ENCODE measurements at places on chromosomes 5 and 9. TPM values are rescaled to one million over a fixed set of nuclear protein-coding genes. Genes with fewer than 3 reads are reported as not detected.
A peak's percentile ranks its signal among the peaks of the same experiment; 100 is the strongest.

PKD2L2 gene
- total RNA-seq: not detected

- no peak for DNase-seq
- peaks cover 4% of the 10 kb centered on the region for H3K4me1 ChIP-seq
- no peaks in the 10 kb centered on the region for H3K27me3 ChIP-seq
- no peaks in the 10 kb centered on the region for H3K36me3 ChIP-seq
- no peak overlapping the region for H3K27ac ChIP-seq
These were observed 37.4 kb upstream of the NFIB start for GRCh38 chr9:14351221-14351836.

ASPN gene
- total RNA-seq: 10.1 TPM

PRDM9 gene
- total RNA-seq: not detected

- no peak overlapping the region for H3K4me3 ChIP-seq
- H3K4me1 ChIP-seq: peaks cover 6% of the 10 kb centered on the region
- H3K27me3 ChIP-seq: no peaks in the 10 kb centered on the region
- no peak overlapping the region for H3K27ac ChIP-seq
- no peaks in the 10 kb centered on the region for H3K36me3 ChIP-seq
- DNase-seq: no peak
These were observed 8.8 kb upstream of the NACC2 start for GRCh38 chr9:136103651-136104487.

SLCO4C1 gene
- not detected for total RNA-seq

DNA sequence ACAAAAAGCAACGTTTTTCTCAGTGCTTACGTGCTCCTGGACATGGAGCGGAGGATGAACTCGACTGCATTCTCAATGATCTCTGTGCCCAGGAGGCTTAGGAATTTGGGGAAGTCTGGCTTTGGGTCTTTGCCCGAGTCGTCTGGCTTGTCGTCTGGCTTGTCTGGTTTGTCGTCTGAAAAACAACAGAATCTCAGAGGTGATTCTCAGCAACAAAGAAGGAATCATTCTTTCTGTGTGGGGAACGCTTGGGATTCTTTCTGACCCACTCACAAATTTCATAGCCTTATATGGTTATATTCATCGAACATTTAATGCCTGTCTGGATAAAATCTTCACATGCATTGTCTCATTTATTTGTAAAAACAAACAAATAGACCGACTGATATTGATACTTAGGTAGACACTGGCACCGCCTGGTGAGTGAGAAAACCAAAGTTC, 4.7 kb downstream of the C5orf46 start:
- no peaks in the 10 kb centered on the region for H3K27me3 ChIP-seq
- no peak overlapping the region for H3K4me3 ChIP-seq
- H3K36me3 ChIP-seq: no peaks in the 10 kb centered on the region

- H3K4me3 ChIP-seq: no peak overlapping the region
- no peak overlapping the region for H3K27ac ChIP-seq
- H3K36me3 ChIP-seq: no peaks in the 10 kb centered on the region
- DNase-seq: no peak
These were observed 11.8 kb upstream of the JAK2 start for GRCh38 chr9:4973246-4973645.

DNA sequence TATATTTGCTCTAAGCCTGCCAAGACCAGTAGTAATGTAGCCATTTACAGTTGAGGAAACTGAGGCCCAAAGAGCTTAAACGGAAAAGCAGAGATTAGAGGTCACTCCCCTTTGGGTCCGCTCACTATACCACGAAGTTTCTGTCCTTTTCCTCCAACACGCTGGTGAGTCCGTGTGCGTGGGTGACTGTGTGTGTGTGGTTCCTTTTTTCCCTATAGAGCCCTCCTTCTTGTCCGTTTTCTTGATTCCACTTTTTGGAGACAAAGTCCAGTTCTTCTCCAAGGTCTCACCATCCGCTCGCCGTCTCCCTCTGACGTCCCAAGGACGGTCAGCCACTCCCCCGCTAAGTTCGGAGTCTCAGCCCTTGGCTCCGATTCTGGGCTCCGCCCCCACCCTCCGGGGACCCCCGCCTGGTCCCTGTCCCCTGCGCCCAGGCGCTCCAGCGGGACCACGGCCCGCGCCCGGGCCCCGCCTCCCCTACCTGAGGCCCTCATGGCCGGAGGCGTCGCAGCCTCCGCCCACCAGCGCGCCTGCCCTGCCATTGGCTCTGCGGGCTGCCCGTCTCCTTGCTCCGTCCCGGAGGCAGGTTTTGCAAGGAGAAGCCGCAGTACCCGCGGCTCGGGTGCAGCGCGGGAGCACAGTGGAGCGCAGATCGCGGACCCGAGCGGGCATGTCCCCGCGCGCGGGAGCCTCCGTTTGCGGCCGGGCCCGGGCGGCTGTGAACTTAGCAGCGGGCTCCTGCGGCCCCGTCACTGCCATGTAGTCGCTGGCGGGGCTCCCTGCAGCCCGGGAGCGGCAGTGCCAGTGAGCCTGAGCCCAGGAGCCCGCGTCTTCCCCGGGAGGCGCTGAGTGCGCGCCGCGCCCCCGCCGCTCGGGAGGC, at the start of gene MAST4:
Gene MAST4 (plus strand): TSS at position 638 of the 880 bp plus-strand sequence. CDS start 263 bp downstream, outside the sequence.
- peaks cover 10% of the 10 kb centered on the region for H3K4me1 ChIP-seq
- DNase-seq: peak; percentile 95
- no peaks in the 10 kb centered on the region for H3K27me3 ChIP-seq
- peak within 1 kb of the TSS; percentile 64 for H3K27ac ChIP-seq
- H3K36me3 ChIP-seq: no peaks in the 10 kb centered on the region

GRCh38 chr5:40677456-40677855, 2.3 kb upstream of the PTGER4 start:
- H3K36me3 ChIP-seq: no peaks in the 10 kb centered on the region
- no peak overlapping the region for H3K4me3 ChIP-seq
- H3K27me3 ChIP-seq: no peaks in the 10 kb centered on the region
- no peak for DNase-seq
- H3K4me1 ChIP-seq: peaks cover 9% of the 10 kb centered on the region
- no peak overlapping the region for H3K27ac ChIP-seq

EDIL3 gene
- 5.9 TPM for total RNA-seq
